Brain pericyte (primary cell): ENCODE measurements at places on chromosomes 4 and X.

DNA sequence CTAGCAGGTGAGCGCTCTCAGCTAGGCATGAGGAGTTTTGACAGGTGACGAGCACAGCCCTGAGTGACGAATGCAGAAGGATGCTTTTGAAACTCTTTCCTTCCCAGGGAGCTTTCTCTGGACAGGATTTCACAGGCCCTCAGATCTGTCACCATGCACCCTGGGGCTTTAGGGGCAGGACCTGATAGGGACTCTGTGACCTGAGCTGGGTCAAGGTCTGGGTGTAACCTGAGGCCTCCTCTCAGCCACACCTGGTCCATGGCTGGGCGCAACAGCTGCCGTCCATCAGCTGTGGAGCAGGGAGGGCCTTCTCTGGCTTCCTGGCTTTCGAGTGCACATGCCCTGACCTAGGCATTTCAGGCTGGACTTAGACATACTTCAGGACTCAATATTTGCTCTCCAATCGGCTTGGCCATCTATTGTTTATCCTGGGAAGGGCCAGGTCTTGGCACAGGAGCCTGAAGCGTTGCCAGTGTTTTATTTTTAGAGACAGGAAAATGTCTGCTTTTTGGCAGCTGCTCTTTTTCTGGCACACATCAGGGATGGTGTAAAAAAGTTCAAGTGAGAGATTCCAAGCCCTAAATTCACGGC, 56.4 kb downstream of the C4orf51 start:
- no peak for DNase-seq

GRCh38 chr4:80201252-80202151, 4.2 kb downstream of the PRDM8 start:
- no peak for DNase-seq

DNA sequence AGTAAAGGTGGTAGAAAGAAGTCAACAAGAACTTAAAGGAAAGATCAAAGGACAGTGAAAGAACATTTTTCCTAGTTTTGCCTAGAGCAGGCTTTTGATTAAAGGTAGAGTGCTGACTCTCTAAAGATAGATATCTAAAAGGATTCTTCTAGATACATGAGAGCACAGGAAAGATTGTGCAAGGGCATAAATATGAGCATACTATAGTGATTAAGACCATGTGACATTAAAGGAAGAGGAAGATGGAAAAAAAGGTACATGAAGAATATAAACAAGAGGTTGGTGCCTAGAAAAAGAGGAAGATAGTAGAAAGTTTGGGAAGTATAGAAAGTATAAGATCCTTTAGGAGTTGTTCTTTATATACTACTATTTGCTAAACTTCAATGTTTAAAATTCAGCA, 26.1 kb upstream of the TET2 start:
- DNase-seq, result no peak

DNA sequence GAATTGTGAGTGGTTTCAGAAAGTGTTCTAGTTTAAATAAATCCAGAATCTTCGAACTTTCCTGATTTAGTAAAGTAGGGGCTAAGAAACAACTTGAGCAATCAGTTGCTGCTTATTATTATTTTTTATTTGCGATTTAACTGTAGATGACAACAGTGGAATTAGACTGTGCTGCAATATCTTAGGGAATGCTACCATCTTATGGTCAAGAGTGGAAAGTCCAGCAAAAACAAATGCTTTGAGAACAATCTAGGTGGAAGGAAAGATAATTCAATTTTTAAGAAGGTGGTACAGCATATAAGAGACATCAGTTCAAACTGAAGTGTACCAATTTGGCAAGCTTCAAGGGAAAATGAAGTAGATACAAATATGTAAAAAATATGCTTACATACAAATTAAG, 73.3 kb downstream of the CYLC1 start:
- DNase-seq, result no peak

GRCh38 chrX:131322651-131323050, 33.5 kb upstream of the IGSF1 start:
- no peak for DNase-seq
